Vein endothelial cell (primary cell): ENCODE measurements at places on chromosomes 13 and 19. TPM values are rescaled to one million over a fixed set of nuclear protein-coding genes. Genes with fewer than 3 reads are reported as not detected.

GJB2 gene
- total RNA-seq, result not detected in 2 replicates

NOTCH3 gene
- 1.9 and 2.0 TPM in 2 replicates for total RNA-seq

FPR3 gene
- total RNA-seq, result under 0.01 and 0.10 TPM in 2 replicates

NALCN gene
- 8.5 and 9.5 TPM in 2 replicates for total RNA-seq

BRCA2 gene
- total RNA-seq, result 3.9 and 11.5 TPM in 2 replicates

IQCN gene
- total RNA-seq, result 0.29 and 0.33 TPM in 2 replicates

RXFP2 gene
- total RNA-seq, result not detected in 2 replicates

ZNF850 gene
- total RNA-seq, result 4.9 and 6.5 TPM in 2 replicates

CEACAM4 gene
- not detected in 2 replicates for total RNA-seq

CYP4F2 gene
- total RNA-seq, result not detected in 2 replicates

LRRC25 gene
- total RNA-seq, result not detected in 2 replicates

RFPL4A gene
- total RNA-seq, result 2.3 TPM in 1 of 2 replicates, not detected in the other

DUXA gene
- not detected in 2 replicates for total RNA-seq

ATXN8OS gene
- not detected in 2 replicates for total RNA-seq

SERTM1 gene
- 0.10 TPM in 1 of 2 replicates, not detected in the other for total RNA-seq

SCAF1 gene
- 19.4 and 35.6 TPM in 2 replicates for total RNA-seq

TEX26 gene
- total RNA-seq, result not detected in 2 replicates

MCEMP1 gene
- not detected in 2 replicates for total RNA-seq

RFC3 gene
- 14.4 and 23.0 TPM in 2 replicates for total RNA-seq

KLK14 gene
- total RNA-seq, result not detected in 2 replicates

IGSF23 gene
- total RNA-seq, result 0.29 and 0.65 TPM in 2 replicates

NUDT15 gene
- 11.4 and 23.1 TPM in 2 replicates for total RNA-seq

RASGRP4 gene
- total RNA-seq, result not detected in 2 replicates

LGALS14 gene
- total RNA-seq, result not detected in 2 replicates

ELAVL1 gene
- total RNA-seq, result 54.2 and 61.6 TPM in 2 replicates

CEBPG gene
- total RNA-seq, result 23.2 and 26.5 TPM in 2 replicates

ACER1 gene
- total RNA-seq, result not detected in 2 replicates

KLK2 gene
- total RNA-seq, result not detected in 2 replicates

ZNF431 gene
- total RNA-seq, result 5.2 and 6.2 TPM in 2 replicates

ZNF729 gene
- total RNA-seq, result not detected in 2 replicates

TEX29 gene
- not detected in 2 replicates for total RNA-seq

ARHGAP33 gene
- total RNA-seq, result 3.3 and 3.7 TPM in 2 replicates

CRX gene
- not detected in 2 replicates for total RNA-seq

GNA15 gene
- under 0.01 TPM in 1 of 2 replicates, not detected in the other for total RNA-seq

LSM7 gene
- total RNA-seq, result 127 and 172 TPM in 2 replicates

ZNF415 gene
- total RNA-seq, result 2.3 and 2.7 TPM in 2 replicates

METTL21C gene
- total RNA-seq, result not detected in 2 replicates

NDFIP2 gene
- 18.3 and 21.4 TPM in 2 replicates for total RNA-seq

FLT1 gene
- 135 and 147 TPM in 2 replicates for total RNA-seq

EPSTI1 gene
- 0.48 and 2.3 TPM in 2 replicates for total RNA-seq

FXYD3 gene
- total RNA-seq, result not detected in 2 replicates

MIA gene
- not detected in 2 replicates for total RNA-seq

KLK6 gene
- total RNA-seq, result 0.29 TPM in 1 of 2 replicates, not detected in the other

SLAIN1 gene
- 4.6 and 7.5 TPM in 2 replicates for total RNA-seq

MCF2L gene
- under 0.01 and 0.98 TPM in 2 replicates for total RNA-seq

WASF3 gene
- total RNA-seq, result 26.2 and 26.8 TPM in 2 replicates

SYCN gene
- total RNA-seq, result not detected in 2 replicates

PCDH9 gene
- 3.3 and 10.7 TPM in 2 replicates for total RNA-seq

RPS28 gene
- total RNA-seq, result 117 and 237 TPM in 2 replicates

AZU1 gene
- not detected in 2 replicates for total RNA-seq
